HEK293T (cell line): ENCODE measurements at places on chromosomes 6 and 20.

DNA sequence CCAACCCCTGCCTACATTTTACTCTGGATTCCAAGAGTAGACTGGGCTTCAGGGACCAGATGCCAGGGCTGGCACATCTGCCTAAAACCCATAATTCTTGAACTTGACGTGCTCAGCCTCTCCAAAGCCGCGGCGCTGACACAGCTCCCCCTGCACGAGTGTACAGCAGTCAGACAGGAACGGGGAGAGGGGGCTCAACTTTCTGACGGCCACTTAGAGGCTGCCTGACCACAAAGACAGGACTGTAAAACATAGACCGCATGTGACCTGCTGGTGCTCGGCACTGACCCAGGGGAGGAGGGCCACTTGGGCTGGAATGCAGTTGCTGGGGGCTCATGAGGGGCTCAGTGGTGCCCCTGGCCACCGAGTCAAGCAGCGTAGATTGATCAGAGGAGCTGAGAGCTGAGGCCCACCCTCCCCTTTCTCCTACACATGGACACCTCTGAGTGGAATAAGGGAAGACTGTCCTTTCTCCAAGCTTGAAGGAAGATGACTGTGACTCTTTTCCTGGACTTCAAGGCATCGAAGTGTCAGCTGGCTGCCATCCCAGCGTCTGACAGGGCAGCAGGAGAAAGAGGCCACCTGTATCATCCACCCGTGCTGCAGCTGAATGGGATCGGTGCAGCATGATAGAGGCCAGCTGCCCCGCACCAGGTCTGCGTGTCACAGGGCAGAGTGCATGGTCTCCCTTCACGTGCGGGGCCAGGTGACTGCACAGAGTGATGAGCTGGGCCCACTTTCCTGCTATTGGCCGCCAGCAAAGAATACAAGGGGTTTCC lies 171.3 kb upstream of the AGPAT4 start:
- no peak for DNase-seq

DNA sequence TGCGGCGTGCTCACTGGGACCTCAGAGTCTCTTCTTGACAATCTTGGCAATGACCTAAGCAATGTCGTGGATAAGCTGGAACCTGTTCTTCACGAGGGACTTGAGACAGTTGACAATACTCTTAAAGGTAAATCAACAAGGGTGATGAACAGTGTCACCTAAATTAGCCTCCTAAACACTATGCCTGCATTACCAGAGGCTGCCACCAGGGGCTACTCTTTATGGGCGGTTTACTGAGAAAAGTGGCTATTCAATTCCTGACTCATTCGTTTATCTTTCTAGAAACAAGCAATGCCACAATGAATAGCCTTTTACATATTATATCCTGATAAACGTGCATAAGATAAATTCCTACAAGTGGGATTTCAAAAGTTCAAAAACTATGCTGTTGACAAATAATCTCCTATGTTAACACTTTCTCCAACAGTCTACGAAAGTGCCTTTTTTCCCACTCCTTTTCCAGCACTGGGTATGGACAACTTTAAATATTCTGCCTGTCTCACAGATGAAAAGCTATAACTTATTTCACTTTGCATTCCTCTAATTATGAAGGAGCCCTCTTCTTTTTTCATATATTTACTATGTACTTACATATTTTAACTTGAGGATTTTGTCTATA lies 1.3 kb downstream of the BPIFA2 start:
- DNase-seq = no peak

DNA sequence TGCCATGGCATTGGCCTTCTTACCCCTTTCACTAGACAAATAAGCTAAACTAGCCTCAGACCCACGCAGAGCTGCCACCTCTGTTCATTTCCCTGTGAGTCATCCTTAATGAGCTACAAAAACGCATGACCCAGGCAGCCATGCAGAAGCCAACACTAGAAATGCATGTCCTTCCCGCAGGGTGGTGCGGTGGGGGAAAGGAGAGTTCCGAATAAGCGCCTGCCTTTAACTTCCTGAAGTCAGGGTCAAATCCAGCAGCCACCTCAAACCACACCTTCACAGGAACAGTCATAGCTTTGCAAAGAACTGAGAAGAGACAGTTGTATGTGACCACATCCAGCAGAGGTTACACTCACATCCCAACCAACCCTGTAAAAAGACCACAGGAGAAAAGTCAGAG lies 40.4 kb downstream of the IRF4 start:
- DNase-seq = no peak

- no peak for DNase-seq
Observed at GRCh38 chr6:136191606-136192312, 58.4 kb downstream of the MTFR2 start.

DNA sequence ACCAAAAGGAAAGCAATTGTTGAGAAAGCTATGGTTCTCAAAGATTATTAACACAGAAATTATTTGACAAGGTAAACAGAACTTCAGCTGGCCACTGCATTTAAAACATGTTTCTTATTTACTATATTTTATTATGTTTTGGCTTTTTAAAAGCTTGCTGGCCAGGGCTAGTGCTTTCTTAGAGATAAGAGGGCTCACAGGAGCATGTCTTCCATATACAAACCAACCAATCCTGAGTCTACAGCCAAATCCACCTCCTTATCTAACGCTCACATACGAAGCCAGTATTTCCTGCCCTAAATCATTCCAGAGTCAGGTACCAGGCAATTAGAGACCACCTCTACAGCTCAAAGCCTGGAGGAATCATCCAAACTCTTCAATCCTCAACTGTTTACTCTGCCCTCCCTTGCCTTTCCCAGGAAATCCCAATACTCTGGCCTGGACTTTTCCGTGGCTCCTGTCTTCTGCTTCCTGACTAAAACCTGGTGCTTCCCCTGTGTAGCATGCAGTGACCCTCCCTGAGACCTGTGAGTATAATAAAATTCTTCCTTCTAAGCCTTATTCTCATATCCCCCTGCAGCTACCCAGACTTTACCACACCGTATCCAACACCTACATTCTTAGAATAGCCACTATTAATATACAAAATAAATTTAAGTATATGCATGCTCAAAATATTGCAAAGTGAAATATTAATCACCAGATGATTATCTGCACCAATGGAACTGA lies 33.2 kb downstream of the RANBP9 start:
- DNase-seq = peak; percentile 12

- no peak for DNase-seq
Observed at GRCh38 chr20:50722424-50723155, 8.8 kb upstream of the PARD6B start.
